ENCODE measurements at places on chromosomes 3 and 15.

- no peak for DNase-seq
Measured at GRCh38 chr15:67762610-67763368, 62.5 kb upstream of the SKOR1 start.

GRCh38 chr3:19065027-19065426 is 83.3 kb upstream of the KCNH8 start:
- no peak for DNase-seq

DNA sequence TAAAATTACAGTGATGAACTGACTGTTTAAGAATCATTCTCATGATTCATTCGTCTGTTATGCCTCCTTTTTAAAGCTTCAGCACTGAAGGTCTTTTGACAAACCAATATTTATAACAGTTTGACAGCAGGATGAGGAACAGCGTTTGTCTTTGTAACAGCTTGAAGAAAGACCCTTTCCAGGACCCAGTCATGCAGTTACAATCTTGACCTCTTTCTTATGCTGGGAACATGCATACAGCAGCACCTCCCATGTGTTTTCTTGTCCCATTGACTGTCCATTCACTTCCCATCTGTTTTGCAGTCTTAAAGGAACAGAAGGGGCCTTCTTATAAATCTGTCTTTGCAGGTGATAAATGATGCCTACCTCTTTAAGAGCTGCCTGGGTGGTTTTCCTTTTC is 87.2 kb downstream of the OPA1 start:
- DNase-seq: no peak

DNA sequence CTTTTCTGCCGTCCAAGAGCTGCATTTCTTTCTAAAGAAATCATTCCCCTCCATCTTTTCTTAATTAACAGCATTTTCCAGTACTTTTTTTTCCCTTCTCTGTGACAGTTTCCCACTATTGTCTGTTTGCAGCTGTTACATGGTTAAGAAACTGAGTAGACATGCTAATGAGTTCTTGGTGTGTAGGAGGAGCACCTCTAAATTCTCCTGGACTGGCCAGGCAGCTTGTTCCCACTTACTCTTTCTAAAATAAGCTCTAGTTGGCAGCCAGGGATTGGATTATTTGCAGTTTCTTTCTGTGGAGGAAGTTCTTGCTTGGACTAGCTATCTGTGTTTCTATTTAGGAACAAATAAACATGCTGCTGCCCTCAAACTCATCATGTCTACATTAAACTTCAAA is 235.1 kb upstream of the GAP43 start:
- no peak for DNase-seq

GRCh38 chr3:180624714-180625113 is 22.8 kb downstream of the TTC14 start:
- DNase-seq: no peak

- DNase-seq: no peak
Measured at GRCh38 chr15:25378501-25378901, 60.3 kb downstream of the UBE3A start.

Measured in stimulated activated CD4-positive, alpha-beta T cell treated with anti-CD3 and anti-CD28 coated beads, TNF-alpha, amount 100 ng/mL, for 1 hour (primary cell).